ENCODE measurements at places on chromosomes 11 and 22.
A peak's percentile ranks its signal among the peaks of the same experiment; 100 is the strongest.

GRCh38 chr11:91156041-91156440, 933.2 kb upstream of the CHORDC1 start:
- no peak for DNase-seq

DNA sequence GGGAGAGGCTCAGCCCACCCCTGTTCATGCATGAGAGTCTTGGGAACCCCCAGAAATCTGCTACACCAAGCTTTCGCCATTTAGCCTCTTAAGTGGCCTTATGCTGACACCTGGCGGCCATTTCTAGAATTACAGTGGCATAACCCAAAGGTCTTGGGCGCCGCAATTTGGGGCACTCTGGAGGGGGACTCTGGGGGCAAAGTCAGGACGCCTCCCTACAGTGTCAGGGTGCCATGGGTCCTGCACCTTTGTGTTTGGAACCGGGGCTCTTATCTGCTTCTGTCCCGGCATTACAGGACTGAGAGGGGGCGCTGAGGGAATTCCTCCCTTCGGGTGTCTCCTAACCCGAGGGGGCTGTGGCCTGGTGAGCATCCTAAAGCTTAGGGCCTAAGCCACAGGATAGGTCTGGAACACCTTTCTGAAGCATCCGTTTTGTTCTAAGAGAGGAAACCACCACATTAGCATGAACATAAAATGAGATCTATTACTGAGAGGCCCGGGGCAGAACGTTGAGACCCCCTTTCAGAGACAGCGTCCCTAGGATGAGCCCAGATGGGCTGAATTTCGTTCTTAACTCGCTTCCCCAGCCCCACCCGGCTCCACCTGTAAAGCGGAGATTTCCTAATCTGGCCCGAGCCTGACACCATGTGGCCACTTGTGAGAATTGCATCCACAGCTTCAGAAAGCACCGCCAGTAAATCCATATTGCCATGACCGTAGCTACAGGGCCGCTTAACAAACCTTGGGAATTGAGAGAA, 9.3 kb downstream of the INS start:
- DNase-seq = peak; percentile 82

- DNase-seq = peak; percentile 30
Measured at GRCh38 chr11:44179173-44179572, 83.7 kb downstream of the EXT2 start.

- no peak for DNase-seq
Measured at GRCh38 chr11:118913411-118914125, 12.2 kb downstream of the BCL9L start.
